H54 (cell line): ENCODE measurements at places on chromosomes 2 and 18.

- DNase-seq: no peak
Measured at GRCh38 chr2:174611854-174612253, 14.2 kb upstream of the WIPF1 start.

- no peak for DNase-seq
Measured at GRCh38 chr18:28147674-28148171, 29.2 kb downstream of the CDH2 start.

GRCh38 chr2:231489990-231490389 is 25.7 kb upstream of the NCL start:
- no peak for DNase-seq

DNA sequence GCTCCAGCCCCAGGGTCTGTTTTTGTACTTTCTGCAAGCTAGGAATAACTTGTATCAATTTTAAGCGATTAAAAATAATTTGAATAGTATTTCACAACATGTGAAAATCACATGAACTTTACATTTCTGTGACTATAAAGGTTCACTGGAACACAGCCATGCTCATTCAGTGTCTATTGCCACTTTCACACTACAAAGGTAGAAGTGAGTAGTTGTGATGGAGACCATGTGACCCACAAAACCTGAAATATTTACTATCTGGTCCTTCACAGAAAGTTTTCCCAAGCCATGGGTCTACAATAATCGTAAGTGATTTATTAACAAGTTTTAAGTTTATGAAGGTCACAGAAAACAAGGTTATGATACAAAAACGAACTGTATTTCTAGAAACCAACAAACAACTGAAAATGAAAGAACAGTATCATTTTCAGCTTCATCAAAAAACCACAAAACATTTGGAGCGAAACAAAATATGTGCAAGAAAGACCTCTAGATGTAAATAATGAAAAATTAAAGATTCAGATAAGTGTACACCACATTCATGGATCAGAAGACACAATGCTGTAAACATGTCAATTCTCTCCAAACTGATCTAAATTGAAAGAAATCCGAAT is 68.9 kb upstream of the DNER start:
- DNase-seq: no peak
